ENCODE measurements at places on chromosomes 3 and 15. TPM values are rescaled to one million over a fixed set of nuclear protein-coding genes. Genes with fewer than 3 reads are reported as not detected.
A peak's percentile ranks its signal among the peaks of the same experiment; 100 is the strongest.

DNA sequence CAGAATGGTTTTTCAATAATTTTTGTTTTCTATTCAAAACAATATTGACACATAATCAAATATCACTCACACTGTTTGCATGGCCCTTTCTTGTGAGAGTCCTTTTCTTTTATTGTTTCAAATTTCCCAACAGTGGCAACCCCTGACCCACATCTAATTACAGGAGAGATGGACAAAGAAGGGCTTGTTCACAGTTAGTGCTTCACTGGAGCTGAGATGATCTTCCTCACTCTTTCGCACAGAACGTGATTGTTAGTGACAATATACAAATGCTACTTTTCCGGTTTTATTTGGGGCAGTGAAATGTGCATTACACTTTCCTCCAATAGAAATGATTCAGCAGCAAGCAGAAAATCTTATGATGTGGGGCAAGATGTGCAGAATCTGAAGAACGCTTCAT is 38.6 kb upstream of the TTC14 start:
- no peak for DNase-seq

CFAP91 gene
- 0.45 TPM for total RNA-seq

CYP8B1 gene
- total RNA-seq = not detected

GRCh38 chr15:68420186-68420684 is 11.7 kb downstream of the ITGA11 start:
- DNase-seq = no peak

LDHAL6B gene
- not detected for total RNA-seq

MYO1E gene
- 61.0 TPM for total RNA-seq

WNT5A gene
- 35.5 TPM for total RNA-seq

DNA sequence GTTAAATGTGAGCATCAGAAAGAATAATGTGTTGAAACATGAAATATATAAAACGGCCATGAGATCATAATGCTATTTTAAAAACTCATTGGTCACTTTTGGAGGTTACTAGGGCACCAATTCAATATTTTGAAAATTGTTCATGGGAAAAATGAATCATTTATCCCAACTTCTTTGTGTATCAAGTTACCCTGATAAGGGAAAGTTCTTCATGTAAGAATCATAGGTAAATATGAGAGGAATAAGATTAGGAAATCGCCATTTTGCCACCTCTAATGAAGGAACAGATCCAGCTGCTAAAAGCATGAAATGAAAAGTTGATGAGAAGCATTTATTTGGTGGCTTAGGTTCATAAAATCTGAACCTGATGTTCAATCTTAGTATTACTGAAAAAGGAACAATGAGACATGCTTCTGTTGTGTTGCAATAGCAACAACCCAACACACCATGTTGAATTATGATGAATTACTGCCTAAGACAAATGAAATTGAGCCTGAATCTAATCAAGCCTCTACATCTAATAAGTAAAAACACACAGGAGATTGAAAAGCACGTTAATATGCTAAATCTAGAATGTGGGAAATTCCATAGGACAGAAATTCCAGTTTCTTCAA is 32.5 kb downstream of the ABHD5 start:
- DNase-seq = peak; percentile 27

- DNase-seq = no peak
Observed at GRCh38 chr3:58006661-58007060, 1.6 kb upstream of the FLNB start.

- no peak for DNase-seq
Observed at GRCh38 chr15:48761393-48762158, 49.3 kb downstream of the CEP152 start.
